ENCODE measurements at places on chromosomes 4 and X.

DNA sequence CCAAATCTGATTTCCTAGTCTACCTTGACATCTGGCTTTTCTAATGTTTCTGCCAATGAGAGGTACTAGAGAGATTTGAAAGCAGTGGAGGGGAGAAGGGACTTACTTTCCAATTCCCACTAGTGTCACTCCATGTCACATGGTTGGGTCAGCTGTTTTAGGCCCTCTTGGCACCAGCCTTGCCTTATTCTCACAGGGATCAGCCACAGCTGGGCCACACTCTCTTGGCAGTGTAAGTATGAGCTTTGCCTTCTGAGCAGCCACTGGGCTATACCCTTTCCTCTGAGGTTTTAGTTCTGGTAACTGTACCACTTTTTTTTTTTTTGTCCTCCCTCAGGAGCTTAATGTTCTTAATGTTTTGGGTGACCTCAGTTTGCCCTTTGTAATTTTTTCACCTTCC, 10.2 kb upstream of the ADH1C start:
- no peak for DNase-seq

DNA sequence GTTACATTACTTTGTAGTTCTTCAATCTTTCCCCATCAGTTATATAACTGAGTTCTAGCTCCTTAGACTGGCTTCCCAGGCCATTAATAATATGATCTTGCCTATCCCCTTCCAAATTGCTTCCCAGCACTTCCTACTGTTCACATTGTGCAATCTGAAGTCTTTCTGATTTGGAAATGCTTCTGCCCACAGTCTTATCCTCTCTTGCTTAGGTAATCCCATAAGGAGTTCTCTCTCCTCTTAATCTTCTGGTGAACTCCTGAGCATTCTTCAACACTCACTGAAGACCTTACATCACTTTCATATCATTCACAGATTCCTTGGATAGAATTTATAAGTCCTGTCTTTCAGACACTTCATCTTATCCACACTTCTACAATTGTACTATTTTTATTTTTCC, 132.7 kb upstream of the TTC29 start:
- DNase-seq, result no peak

GRCh38 chr4:124777007-124777406, 64.5 kb upstream of the ANKRD50 start:
- no peak for DNase-seq

DNA sequence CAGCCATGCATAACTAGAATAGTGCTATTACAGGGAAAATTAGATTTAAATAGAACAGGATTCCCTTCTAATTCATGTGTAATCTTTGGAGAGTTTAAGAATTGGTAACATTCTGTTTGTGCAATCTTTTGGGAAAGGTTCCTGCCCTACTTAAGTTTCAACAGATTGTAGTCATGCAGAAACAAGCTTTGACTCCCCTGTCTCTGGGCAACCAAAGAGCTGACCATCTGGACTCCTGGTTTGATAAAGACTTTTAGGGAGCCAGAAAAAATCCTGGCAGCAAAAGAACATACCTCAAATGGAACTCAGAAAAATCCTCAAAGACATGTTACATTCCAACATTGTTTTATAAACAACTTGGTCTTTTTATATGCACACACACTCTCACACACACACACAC, 191.1 kb upstream of the NEIL3 start:
- no peak for DNase-seq

- peak; percentile 3 for DNase-seq
Observed at GRCh38 chrX:31130457-31131220, 58.8 kb upstream of the FTHL17 start.

DNA sequence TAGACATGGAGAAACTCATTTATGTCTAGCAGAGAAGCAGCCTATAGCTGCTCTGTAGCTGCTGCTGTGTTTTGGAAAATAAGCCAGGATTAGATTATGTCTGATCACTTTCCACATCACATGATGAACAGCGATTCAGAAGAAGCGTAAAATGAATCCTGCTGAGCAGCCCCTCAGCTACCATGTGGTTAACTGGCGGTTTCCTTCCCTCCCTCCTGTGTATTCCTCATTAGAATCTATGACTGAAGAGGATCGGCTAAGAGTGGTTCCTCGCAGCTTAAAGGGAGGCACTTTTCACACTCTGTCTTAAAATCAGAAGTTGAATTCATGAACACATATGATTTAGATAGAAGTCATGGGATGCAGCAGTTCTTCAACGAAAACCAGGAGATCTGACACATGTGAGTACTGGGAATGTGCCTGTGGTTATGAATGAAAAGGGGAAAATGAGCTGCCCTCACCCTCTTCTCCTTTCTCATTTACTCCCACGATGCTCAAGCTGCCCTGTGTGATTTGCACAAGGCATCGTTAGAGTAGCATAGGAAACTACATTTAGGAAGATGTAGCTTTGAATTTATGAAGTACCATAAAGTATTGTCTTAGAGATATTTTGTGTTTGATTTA, at the start of gene PPEF1:
Gene PPEF1 (plus strand): TSS at position 220 of the 624 bp plus-strand sequence. CDS start 136 bp downstream, at position 356.
- no peak for DNase-seq

- no peak for DNase-seq
Observed at GRCh38 chrX:1397001-1397400, 5.1 kb upstream of the SLC25A6 start.

- DNase-seq, result no peak
Observed at GRCh38 chr4:138449938-138450337, 207.8 kb upstream of the SLC7A11 start.

- no peak for DNase-seq
Observed at GRCh38 chr4:22476011-22476410, 39.9 kb downstream of the ADGRA3 start.

GRCh38 chr4:138948918-138949317, 66.7 kb upstream of the NOCT start:
- DNase-seq, result no peak

DNA sequence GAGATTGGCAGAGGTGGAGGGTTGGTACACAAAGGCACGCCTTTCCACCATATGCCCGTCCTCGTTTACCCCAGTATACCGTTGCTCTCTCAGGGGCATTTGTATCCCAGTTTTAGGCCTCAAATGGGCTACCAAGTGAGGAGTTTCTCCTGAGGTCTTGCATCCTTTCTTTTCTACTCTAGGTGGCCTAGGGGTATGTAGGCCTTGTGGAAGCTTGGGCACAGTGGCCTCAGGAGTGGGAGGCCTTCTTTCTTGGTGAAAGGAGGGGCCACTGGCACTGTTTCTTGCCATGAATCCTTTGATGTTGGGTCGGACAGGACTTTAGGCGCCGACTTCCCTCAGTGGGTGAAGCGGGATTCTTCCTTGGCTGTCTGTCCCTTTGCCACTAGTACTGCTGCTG, 15.3 kb upstream of the MAGIX start:
- DNase-seq, result no peak

DNA sequence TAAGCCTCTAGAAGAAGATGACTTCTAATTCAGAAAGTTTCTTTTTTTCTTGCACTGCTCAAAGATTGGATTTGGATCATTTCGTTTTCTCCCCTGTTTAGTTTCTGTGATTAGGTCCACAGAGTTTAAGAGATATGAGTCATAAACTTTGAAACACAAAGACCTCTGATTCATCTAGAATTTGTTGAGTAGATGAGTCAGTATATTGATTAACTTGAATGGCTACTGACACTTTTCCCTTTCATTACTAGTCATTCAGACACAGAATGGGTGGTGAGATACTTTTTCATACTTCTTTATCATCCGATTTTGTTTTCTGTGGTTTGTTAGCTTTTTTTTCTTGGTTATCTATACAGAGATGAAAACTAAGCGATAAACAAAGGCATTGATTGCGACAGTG, 34.1 kb upstream of the AFF2 start:
- no peak for DNase-seq

- DNase-seq, result no peak
Observed at GRCh38 chr4:53505947-53506346, 85.3 kb downstream of the LNX1 start.

- no peak for DNase-seq
Observed at GRCh38 chr4:12679217-12679616, 804.9 kb downstream of the RAB28 start.

- DNase-seq, result no peak
Observed at GRCh38 chrX:108224727-108225621, 133.4 kb downstream of the ATG4A start.

- DNase-seq, result no peak
Observed at GRCh38 chrX:7746856-7747255, 96.1 kb upstream of the VCX start.

DNA sequence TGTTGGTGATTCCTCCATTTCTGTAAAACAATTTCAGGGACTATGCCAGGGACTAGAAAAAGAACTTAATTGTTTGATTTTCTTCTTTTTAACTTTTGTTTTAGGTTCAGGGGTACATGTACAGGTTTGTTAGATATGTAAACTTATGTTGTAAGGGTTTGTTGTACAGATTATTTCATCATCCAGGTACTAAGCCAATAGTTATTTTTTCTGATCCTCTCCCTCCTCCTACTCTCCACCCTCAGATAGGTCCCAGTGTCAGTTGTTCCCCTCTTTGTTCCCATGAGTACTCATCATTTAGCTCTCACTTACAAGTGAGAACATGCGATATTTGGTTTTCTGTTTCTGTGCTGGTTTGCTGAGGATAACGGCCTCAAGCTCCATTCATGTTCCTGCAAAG, 70.8 kb upstream of the BOD1L1 start:
- DNase-seq, result no peak

DNA sequence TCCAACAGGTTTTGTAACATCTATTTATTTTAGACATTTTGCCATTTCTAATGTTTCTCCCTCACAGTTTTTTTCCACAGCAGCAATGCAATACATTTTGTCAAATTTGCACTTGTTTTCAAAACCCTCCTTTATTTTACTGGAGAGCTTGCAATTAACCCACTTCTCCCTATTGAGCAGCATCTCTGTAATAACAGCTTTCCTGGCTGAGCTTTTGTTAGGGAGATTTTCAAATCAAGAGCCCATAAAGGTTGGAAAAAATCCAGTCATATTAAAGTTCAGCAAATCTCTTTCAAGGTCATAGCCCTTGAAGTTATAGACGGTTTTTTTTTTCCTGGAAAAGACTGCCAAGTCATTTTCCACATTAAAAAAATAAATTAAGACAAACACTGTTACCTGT, 450.6 kb upstream of the TENM3 start:
- no peak for DNase-seq

- no peak for DNase-seq
Observed at GRCh38 chr4:42523066-42523718, 125.9 kb downstream of the SHISA3 start.

DNA sequence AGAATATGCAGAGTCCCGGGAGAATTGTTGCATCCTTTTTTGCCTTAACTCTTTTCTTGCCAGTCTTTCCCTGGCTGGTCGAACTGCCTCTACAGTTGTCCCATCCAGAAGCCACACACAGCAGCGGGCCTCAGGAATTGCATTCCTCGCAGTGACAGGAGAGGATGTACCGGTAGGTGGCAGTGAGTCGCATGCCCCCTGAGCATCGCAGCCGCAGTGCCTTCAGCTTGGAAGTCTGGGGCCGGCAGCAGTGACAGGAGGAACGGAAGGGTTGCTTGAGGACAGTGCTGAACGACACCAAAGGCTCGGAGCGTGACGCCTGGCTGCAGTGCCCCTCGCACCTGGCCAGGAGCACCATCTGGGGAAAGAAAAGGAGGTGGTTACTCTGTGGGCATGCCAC, 23.5 kb downstream of the NDP start:
- no peak for DNase-seq

DNA sequence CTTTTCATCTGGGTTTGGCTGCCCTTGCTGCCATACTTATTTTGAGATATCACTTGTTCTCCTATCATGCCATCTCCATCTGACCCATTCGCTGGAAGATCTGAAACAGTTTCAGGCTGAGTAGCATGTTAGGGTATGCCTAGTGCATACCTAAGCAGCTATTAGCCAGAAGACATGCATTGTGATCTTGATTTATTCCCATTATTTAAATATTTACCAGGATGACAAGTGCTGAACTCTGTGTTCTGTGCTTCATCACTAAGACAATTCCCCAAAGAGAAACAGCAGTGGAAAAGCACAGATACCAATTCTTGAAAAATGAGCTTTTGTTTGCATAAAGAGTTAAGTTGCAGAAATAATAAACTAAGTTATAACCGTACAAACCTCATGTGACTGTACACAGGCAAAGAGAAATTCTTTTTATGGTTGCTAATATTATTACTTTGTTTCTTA, 271.0 kb upstream of the ARSJ start:
- DNase-seq, result no peak

DNA sequence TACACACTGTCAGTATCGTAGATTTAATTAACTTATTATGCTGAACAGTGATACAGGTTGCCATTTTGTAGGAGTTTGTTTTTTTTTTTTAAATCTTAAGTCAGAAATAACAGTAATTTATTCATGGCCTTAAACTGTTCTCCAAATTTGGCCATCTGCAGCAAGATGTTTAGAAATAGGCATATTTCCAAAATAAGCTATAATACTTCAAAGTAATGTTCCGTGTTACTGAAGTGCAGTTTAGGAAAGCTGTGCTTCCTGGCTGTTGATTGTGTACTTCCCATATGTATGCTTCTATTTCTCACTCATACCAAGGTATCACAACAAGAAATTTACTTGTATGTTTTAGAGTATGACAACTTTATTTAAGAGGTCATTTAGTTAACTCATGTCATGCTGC, 28.9 kb downstream of the CPEB2 start:
- DNase-seq, result no peak

DNA sequence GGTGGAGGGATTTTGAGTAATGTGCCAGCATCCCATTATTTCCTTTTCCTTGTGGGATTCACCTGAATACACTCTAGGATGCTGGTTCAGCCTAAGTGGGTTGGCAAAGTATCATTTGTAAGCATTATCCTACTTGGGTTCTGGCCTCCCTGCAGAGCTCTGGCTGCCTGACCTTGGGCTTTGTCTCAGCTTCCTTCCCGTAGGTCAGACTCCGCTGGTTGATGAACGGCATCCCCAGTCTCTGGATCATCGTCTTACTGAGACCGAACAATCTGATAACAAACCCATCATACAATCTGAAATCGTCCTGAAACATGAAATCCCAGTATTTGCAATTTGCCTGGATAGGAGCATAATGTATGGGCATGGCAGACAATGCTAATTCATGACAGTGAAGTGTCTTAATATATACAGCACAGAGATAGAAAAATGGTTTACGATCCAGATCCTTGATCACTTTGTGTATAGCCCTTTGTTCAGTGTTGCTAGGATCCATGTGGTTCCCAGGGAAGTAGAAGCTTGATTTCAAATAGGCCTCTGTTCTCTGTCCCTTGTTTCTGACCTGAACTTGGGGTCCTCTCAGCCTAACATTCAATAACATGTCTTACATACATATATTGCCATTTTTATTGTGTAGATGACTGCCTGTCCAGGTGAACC, 5.5 kb downstream of the MID2 start:
- no peak for DNase-seq

DNA sequence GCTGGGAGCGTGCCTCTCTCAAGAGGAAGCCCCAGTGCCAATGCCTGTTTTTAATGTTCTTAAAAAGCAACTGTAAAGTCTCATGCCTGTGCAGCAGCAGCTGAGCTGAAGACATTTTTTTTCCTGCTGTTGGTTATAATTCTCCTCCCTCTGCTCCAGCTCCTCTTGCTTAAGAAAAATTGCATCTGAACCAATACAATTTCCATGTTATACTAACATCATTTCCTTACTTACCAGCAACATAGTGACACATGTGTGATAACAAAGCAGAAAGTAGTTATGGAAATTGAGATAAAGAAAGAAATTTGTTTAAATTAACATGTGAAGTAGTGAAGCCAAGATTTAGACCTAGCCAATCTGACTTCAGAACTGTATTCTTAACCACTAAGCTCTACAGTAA, 101.4 kb downstream of the TBC1D19 start:
- no peak for DNase-seq

- peak; percentile 78 for DNase-seq
Observed at GRCh38 chrX:56226980-56227379, 5.2 kb upstream of the KLF8 start.
